ENCODE measurements at places on chromosomes 5 and 9.

DNA sequence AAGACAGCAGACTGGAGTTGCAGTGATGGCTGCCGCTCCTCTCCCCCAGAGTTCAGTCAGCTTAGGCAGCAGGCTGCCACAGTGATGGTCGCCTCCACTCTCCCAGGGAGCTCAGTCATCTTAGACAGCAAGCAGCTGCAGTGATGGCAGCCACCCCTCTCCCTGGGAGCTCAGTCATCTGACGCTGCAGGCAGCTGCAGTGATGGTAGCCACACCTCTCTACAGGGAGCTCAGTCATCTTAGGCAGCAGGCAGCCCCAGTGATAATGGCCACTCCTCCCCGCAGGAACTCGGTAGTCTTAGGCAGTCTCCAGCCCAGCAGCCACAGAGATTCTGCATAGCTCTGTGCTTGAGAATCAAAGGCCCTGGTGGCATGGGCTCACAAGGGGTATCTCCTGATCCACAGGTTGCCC lies 582.7 kb downstream of the DTWD2 start:
- DNase-seq: no peak

DNA sequence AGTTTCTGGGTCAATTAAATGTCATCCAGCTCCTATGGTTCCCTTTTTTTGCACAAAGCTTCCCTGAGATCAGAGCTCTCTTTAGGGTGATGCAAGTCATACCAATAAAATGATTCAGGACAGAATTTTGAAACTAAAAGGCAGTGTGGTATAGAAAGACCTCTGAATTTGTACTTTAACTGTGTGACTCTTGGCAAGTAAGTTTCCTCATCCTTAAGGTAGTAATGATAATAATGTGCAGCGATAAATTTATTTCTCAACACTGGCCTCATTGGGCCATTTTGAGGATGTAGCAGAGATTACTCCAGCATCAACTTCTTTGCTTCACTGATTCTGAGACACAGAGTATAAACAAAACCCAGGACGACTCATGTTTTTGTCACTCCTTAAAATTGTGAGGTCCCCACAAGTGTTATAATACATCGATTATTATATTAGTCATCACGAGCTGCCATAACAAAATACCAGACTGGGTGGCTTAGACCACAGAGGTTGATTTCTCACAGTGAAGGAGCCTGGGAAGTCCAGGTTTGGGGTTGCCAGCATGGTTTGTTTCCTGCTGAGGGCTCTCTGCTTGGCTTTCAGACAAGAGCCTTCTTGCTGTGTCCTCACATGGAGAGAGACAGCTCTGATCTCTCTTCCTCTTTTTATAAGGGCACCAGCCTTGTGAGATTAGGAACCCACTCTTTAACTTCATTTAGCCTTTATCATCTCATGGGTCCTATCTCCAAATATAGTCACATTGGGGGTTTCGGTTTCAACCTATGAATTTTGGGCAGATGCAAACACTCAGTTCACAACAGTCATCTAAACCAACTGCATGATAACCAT lies 293.0 kb downstream of the ZNF608 start:
- DNase-seq: no peak

GRCh38 chr5:28380167-28380566 lies 1341.8 kb upstream of the CDH9 start:
- no peak for DNase-seq

DNA sequence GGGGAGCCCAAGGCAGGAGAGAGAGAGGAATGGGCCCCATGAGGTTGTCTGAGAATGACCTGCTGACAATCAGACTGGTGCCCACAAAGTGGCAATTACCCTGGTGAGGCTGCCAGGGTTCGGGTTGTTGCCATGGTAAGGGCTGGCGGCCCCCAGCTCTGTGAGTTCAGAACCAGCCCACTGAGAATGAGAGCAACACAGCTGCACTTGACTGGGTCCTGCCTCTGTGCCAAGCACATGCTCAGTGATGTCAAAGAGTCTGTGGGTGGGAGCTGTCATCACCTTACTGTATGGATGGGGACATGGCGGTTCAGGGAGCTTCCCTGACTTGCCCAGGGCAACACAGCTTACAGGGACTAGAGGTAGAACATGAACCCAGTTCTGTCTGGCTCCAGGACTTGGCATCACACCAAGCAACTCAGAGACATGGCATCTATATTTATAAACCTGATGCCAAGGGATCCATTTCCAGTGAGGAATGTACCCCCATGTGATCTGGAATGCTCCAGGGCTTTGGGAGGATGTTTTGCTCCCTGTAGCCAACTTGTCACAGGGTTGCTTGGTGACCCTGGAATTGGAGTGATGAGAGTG lies 38.2 kb upstream of the TEX48 start:
- no peak for DNase-seq

GRCh38 chr5:167219298-167219697 lies 1072.1 kb upstream of the WWC1 start:
- no peak for DNase-seq

DNA sequence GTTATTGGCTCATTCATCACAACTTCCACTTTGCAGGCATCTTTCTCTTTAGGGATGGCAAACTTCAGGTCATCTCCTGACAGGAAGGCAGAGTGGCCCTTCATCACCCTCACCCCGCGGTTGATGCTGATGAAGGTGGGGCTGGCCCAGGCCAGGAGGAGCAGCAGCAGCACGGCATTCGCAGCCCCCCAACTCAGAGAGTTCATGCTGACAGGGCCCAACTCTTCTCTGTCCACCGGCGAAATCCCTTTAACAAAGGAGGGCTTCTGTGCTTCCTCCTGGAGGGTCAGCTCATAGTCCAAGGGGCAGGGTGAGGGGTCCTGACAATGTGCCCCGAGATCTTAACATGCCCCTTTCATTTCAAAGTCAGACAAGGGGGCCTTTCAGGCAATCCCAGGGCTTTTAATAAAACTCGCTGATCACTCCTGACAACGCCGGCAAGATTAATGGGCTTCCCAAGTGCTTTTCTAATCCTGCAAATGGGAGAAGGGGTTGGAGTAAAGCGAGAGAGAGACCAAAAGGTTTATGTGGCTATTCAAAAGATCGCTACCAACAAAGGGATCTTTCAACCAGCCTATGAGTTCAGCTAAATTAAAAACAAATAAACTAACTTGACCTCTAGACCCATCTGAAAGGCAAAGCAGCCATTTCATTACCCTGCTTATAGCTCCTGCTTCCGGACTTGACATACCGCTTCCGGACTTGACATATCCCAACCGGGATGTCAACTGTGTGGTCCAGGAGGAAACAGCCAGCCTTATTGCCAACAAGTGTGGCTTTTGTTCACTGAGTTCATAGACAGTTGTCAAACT lies 41.2 kb downstream of the FREM1 start:
- no peak for DNase-seq

GRCh38 chr5:87151547-87151946 lies 116.1 kb upstream of the RASA1 start:
- DNase-seq: no peak

- DNase-seq: no peak
Observed at GRCh38 chr5:57033103-57033502, 81.2 kb upstream of the MIER3 start.

DNA sequence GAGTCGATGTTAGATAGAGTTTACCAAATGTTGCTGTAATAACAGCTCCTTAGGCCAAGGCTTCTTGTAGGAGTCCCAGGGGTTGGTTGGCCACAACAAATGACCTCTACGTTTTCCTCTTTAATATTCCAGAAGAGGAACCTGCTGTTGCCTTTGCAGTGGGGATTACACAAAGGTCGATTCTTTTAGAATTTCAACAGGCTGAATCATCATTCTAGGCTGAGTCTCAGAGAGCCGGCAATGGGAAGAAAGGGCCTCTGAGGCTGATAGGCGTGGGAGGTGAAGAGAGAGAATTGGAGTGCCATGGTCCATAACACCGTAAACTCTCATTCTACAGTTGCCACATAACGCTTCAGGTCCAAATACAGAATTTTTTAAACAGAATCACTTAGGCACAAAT lies 405.9 kb upstream of the DAP start:
- no peak for DNase-seq

DNA sequence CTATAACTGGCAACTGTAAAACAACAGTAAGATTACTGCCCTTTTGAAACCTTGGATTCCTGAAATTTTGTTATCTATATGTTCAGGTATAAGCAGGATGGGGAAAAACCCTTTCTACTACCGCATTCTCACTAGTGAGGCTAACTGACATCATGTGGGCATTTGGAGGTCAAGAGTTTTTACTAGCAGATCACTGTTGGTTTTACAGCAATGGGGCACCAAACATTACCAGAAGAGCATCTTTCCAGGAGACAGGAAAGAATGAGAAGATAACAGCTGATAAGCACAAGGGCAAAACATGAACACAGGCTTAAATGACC lies 20.9 kb upstream of the TTC33 start:
- no peak for DNase-seq

GRCh38 chr5:174400461-174400860 lies 323.9 kb upstream of the MSX2 start:
- DNase-seq: no peak

DNA sequence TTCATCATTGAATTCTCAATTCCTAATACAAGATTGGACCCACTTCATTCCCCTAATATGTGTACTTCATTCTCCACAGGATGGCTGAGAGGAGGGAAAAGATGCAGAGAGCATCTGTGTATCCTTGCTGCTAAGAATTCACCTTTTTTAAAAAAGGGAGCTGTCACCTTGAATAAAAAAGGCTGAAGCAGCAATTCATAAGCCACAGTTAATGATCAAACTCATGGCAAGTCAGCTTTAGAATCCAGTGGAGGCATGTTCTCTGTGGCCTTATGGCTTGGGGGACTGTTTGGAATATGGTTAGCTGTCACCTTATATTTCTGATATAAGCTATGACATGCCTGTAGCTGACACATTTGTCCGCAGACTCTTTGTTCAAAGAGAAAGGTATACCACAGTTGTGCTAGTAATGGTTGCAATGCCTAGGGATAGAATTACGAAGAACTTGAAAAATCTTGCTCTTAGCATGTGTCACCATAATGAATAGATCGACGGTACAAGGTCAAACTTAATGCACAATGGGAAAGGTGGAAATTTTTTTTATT lies 256.8 kb upstream of the TNC start:
- DNase-seq: no peak

DNA sequence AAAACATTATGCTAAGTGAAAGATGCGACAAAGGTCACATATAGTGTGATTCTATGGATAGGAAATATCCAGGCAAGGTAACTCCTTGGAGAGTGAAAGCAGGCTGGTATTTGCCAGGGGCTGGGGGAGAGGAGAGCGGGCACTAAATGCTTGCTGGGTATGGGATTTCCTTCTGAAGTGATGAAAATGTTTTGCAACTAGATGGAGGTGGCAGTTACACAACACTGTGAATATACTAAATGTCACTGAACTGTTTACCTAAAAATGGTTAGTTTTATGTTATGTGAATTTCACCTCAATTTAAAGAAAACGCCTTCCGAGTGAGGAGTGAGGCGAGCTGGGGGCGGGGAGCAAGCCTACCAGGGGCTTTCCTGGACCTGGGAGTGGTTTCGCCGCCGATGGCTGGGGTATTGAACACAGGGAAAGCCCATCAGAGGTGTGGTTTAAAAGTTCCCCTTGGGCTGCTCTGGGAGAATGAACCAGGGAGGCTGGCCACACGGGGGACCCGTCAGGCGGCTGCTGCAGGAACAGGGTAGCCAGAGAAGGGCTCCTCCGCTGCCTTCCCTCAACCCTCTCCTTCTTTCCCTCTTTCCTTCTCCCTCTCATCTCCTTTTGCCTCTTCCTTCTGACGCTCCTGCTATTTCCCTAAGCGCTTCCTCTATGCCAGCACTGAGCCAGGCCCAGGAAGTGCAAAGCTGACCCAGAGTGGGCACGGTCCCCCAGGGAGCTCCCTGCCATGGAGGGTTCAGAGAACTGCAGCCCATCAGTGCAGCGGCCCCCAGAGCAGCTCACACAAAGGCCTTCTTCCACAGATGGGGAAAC lies 4.9 kb downstream of the AKNA start:
- peak; percentile 83 for DNase-seq

DNA sequence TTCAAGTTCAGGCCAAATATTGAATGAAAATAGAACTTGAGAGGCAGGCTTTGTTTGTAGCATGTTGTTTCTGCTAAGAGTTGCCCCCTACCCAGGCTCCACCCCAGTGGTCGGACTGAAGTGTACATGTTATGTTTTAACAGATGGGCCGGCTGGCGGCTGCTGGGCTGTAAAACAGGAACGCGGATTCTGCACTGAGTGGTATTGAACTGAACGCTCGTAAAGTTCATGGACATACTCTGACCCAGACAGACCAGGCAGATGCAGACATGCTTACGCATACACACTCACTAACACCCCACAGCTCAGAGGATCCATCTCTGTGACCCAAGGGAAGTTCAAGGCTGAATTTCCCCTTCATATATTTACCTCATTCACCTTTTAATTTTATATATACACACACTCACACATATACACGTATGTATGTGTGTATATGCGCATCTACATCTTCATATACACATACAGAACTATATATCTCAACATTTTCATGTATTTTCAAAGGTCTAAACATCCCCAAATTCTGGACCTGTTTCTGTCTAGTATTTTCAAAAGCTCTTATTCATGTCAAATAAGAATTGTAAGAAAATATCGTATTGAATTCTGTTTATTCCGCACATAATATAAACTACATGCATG lies 1.4 kb downstream of the MARCHF3 start:
- DNase-seq: no peak

DNA sequence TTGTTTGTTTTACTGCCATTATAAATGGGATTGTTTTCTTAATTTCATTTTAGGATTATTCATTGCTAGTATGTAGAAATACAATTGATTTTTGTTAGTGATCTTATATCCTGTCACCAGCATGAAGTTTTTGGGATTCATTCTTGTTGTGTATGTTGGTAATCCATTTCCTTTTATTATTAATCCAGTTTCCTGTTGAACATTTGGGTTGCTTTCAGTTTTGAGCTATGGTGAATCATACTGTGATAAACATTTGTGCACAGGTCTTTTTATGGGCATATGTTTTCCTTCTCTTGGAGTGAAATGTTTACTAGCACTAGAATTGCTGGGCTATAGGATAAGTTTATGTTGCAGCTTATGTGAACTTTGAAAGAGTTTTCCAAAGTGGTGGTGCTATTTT lies 69.6 kb downstream of the MAN2A1 start:
- DNase-seq: no peak

GRCh38 chr9:120446671-120447070 lies 133.3 kb downstream of the CDK5RAP2 start:
- DNase-seq: no peak

- no peak for DNase-seq
Observed at GRCh38 chr9:33320568-33321261, 30.4 kb downstream of the NFX1 start.

DNA sequence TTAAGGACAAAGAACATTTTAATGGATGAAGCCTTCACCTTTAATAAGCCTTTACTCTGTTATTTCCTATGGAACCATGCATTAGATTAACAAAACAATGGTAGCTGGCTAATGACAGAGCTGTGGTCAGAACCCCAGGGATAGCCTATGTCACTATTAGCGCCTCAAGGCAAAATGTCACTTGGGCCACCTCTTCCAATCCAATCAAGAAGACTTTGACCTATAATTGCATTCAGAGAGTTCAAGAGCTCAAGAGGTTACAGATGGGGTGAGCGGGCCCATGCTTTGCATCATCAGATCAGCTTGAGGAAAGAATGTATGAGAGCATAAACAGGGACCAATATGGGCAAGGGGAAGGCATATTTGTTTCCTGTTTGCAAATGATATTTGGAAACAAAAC lies 425.1 kb downstream of the ARHGEF28 start:
- DNase-seq: no peak
